ENCODE measurements at places on chromosomes 11 and 22. TPM values are rescaled to one million over a fixed set of nuclear protein-coding genes. Genes with fewer than 3 reads are reported as not detected.

Gene THY1
- 6.8 TPM for total RNA-seq

Gene MB
- 7,641 TPM for total RNA-seq

Gene MN1
- total RNA-seq = 6.4 TPM

- no peak for DNase-seq
These were observed 2.4 kb downstream of the PHF21A start for GRCh38 chr11:46118702-46119351.

DNA sequence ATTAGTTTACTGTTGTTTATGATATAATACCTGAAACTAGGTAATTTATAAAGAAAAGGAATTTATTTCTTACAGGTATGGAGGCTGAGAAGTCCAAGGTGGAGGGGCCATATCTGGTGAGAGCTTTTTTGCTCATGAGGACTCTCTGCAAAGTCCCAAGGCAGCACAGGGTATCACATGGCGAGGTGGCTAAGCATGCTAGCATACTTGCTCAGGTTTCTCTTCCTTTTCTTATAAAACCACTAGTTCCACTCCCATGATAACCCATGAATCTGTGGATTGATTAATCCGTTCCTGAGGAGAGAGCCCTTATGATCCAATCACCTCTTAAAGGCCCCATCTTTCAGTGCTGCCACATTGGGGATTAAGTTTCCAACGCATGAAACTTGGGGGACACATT, 82.7 kb downstream of the PHF21A start:
- DNase-seq = no peak

All from cardiac septum (tissue), 1 donor.